ENCODE measurements at places on chromosomes 7 and 10.

GRCh38 chr7:157540606-157541294, 203.9 kb downstream of the DNAJB6 start:
- no peak for DNase-seq

GRCh38 chr10:122132882-122133565, 138.1 kb upstream of the BTBD16 start:
- DNase-seq = no peak

- no peak for DNase-seq
Observed at GRCh38 chr10:17256051-17256450, 28.0 kb downstream of the VIM start.

- no peak for DNase-seq
Observed at GRCh38 chr10:43644252-43644651, 4.4 kb downstream of the ZNF32 start.

GRCh38 chr7:150736864-150737263, 354 bp upstream of the GIMAP5 start:
- DNase-seq = no peak

GRCh38 chr7:151240536-151240935, 8.0 kb downstream of the SMARCD3 start:
- no peak for DNase-seq

- no peak for DNase-seq
Observed at GRCh38 chr10:43867113-43867512, 218.4 kb upstream of the ZNF32 start.

DNA sequence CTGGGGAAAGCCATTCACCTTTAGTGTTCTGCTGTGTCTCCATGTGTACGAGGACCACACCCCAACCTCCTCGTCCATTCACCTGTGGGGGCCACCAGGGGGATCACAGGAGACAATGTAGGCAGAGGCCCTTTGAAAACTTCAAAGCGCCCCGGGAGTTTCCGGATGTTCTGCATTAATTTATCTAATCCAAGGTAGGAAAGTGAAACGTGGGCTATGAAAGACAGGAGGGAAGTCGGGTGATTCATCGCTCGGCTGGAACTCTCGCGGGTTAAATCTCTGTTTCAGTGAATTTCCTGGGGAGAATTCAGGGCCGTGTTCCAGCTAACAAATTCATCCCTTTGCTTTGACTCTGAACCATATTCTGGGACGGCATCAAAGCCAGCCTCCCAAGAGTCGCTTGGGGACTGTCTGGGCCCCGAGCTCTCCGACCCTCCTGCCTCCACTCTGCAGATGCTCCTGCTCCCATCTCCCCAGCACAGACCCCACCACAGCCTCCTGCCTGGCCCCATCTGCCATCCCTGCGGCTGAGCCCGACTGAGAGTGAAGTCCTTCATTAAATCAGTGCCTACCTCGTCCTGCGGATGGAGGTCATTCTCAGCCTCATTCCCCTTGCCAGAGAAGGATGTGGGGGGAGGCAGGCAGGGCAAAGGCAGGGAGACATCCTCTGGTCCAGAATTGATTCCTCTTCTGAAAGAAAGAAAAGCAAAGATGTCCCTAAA, 114.1 kb upstream of the CARD11 start:
- DNase-seq = no peak

All from activated naive CD4-positive, alpha-beta T cell treated with Interleukin-2 at 50 U/mL for 16 hours (primary cell).